ENCODE measurements at places on chromosomes 6 and 20. TPM values are rescaled to one million over a fixed set of nuclear protein-coding genes. Genes with fewer than 3 reads are reported as not detected.

- ATAC-seq: no peak
Observed at GRCh38 chr6:41594326-41594725, 43.9 kb upstream of the MDFI start.

DNA sequence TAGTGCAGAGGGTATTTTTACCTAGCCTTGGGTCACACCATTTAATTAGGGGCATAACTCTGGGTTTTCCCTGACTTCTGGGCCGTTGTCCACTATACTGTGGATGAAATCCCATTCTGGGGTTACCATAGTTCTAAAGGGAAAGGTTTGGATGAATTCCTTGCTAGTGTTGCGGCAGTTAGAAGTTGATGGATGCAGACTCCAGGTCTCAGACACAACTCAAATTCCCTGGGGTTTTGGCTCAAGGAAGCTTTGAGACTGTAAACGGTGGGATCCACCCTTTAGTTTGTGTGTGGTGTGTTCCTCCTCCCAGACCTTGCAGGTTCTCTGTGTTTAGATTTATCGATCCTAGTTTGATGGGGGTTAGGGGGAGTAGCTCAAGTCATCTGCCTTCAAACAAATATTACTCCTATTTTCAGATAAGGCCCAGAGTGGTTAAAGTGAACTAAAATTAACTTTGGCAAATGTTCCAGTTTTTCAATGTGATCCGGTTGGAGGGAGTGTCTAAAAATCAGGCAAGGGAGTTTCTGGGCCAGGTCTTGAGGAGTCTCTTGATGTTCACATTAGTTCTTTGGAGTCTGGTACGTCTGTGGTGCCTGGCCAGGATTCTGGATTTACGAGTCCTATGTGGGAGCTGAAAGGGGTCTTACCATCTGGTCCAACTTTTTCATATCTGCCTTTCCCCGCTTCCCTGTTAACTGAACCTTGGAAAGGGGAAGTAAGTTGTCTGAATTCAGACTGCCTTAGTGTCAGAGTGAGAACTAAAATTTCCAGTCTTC lies 1.5 kb downstream of the RALY start:
- ATAC-seq: no peak

DNA sequence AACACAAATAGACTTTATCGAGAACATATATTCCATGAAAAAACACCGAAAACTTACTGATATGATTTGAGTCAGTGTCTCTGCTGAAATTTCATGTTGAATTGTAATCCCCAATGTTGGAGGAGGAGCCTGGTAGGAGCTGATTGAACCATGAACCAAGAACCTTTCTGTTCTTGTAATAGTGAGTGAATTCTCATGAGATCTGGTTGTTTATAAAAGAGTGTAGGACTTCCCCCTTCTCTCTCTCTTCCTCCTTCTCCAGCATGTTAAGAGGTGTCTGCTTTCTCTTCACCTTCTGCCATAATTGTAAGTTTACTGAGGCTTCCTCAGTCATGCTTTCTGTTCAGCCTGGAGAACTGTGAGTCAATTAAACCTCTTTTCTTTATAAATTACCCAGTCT lies 1289.3 kb upstream of the CITED2 start:
- no peak for ATAC-seq

GRCh38 chr6:40407239-40407638 lies 179.9 kb downstream of the LRFN2 start:
- ATAC-seq: no peak

DNA sequence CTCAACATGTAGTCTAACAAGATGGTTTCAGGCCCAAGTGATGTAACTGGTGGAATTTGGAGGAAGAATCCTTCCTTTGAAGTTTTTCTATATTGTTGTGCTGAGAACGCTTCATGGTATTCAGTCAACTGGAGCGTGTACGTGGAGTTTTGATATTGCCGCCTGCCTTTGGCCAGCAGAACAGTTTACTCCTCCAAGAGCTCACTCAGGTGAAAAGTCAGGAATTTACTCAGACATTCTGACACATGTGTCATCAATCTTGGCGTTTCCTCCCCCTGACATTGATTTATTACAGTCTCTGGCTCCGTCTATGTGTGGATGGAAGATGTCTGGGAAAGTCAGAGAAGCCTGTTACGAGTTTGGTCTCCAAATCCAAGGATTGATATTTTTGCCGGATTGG lies 19.0 kb upstream of the TGM2 start:
- no peak for ATAC-seq

MTFR2 gene
- 9.3 TPM for total RNA-seq
